Immature natural killer cell (primary cell): ENCODE measurements at places on chromosomes 3 and 15.
A peak's percentile ranks its signal among the peaks of the same experiment; 100 is the strongest.

- H3K27ac ChIP-seq, result no peak overlapping the region
- H3K4me3 ChIP-seq, result no peak overlapping the region
- peaks cover 3% of the 10 kb centered on the region for H3K4me1 ChIP-seq
These were observed 311.3 kb downstream of the PLCL2 start for GRCh38 chr3:17195856-17196604.

- no peak overlapping the region for H3K27ac ChIP-seq
- H3K27me3 ChIP-seq, result no peaks in the 10 kb centered on the region
- H3K4me1 ChIP-seq, result no peaks in the 10 kb centered on the region
- no peak overlapping the region for H3K4me3 ChIP-seq
These were observed 140.3 kb downstream of the FEZF2 start for GRCh38 chr3:62233065-62233464.

DNA sequence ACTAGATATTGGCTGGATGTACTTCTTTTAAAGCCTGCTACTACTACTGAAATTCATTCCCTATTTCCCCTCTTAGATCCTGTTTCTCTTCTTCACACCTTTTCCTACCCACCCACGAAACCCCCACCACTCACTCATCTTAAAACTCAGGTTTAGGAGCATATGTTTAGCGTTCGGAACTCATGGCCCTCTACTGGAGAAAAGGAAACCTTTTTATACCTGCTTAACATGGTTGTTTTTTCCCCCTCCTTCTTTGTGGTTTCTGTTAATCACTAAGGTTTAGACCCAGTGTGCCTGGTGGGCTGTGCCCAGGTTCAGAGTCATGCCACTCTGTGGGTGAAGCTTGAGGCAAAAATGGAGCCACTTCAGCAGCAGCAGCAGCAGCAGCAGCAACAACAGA, 2.6 kb downstream of the ARID3B start:
- DNase-seq, result peak; percentile 7
- H3K27me3 ChIP-seq, result peaks cover 9% of the 10 kb centered on the region
- peak overlapping the region; percentile 66 for H3K4me3 ChIP-seq
- peak overlapping the region; percentile 95 for H3K27ac ChIP-seq
- H3K36me3 ChIP-seq, result peaks cover 7% of the 10 kb centered on the region

GRCh38 chr3:72231439-72232196, 446.7 kb upstream of the PROK2 start:
- peaks cover 5% of the 10 kb centered on the region for H3K27me3 ChIP-seq
- no peak overlapping the region for H3K4me3 ChIP-seq
- H3K4me1 ChIP-seq, result no peaks in the 10 kb centered on the region
- DNase-seq, result no peak

GRCh38 chr3:71444028-71444860, 139.3 kb downstream of the FOXP1 start:
- H3K36me3 ChIP-seq, result no peaks in the 10 kb centered on the region
- peak; percentile 90 for DNase-seq
- H3K27ac ChIP-seq, result peak overlapping the region; percentile 99
- H3K4me1 ChIP-seq, result peaks cover 88% of the 10 kb centered on the region

- no peaks in the 10 kb centered on the region for H3K36me3 ChIP-seq
- H3K27me3 ChIP-seq, result peaks cover 8% of the 10 kb centered on the region
- H3K27ac ChIP-seq, result no peak overlapping the region
These were observed 103.8 kb upstream of the IL12A start for GRCh38 chr3:159884661-159885402.

DNA sequence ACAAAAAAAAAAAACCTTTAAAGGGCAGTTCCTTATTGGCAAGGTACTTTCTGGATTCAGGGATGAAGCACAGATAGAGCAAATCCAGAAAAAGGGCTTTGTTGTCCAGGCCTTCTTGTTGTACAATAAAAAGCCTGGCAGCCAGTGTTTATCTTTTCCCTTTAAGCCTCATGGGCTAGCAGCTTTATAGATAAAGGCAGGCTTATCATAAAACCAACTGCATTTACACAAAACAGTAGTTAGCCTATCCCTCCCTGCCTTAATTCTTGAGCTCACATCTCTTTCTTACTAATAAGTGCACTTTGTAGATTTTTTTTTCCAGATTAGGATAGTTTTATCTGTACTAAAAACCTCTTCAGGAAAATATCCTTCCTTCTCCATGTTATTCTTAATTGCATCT, 662.8 kb upstream of the CCDC54 start:
- H3K4me3 ChIP-seq, result no peak overlapping the region
- no peaks in the 10 kb centered on the region for H3K4me1 ChIP-seq
- DNase-seq, result no peak
- no peak overlapping the region for H3K27ac ChIP-seq

DNA sequence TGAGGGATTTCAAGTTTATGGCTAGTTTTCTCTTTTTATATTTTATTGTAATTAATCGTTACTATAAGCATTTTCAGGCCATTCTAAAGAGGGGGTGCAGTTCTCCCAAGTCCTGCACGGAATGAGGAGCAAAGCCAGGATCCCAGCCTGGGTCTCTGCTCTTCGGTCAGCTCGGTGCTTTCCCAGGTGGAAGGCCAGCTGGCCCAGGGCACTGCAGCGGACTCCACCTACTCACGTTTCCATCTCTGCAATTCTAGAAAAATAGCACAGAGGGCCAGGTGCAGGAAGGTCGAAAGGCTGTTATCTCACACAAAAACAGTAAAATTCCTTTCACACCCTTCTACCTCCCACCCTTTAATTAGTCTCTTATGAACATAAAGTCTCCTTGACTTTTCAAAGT, 59.5 kb upstream of the HES1 start:
- DNase-seq, result no peak
- H3K36me3 ChIP-seq, result no peaks in the 10 kb centered on the region
- no peak overlapping the region for H3K4me3 ChIP-seq
- H3K27ac ChIP-seq, result no peak overlapping the region

DNA sequence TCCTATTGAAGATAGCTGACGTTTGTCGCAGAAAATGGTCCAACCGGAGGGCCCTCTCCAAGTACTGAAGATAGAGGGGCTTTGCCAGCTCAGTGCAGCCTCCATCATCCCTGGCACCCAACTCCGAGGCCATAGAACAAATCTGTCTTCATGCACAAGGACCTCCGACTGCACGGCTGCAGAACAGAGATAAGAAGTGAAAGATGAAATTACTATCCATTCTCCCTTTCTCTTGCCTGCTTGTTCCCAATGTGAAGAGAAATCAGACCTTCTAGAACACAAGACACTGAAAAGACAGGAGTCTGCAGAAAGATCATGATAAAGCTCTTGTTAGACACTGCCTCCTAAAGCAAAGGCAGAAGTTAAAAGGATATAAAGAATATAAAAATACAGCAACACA, 19.9 kb downstream of the INO80 start:
- peaks cover 18% of the 10 kb centered on the region for H3K36me3 ChIP-seq
- no peak for DNase-seq
- no peak overlapping the region for H3K4me3 ChIP-seq
- no peak overlapping the region for H3K27ac ChIP-seq
- H3K27me3 ChIP-seq, result no peaks in the 10 kb centered on the region

DNA sequence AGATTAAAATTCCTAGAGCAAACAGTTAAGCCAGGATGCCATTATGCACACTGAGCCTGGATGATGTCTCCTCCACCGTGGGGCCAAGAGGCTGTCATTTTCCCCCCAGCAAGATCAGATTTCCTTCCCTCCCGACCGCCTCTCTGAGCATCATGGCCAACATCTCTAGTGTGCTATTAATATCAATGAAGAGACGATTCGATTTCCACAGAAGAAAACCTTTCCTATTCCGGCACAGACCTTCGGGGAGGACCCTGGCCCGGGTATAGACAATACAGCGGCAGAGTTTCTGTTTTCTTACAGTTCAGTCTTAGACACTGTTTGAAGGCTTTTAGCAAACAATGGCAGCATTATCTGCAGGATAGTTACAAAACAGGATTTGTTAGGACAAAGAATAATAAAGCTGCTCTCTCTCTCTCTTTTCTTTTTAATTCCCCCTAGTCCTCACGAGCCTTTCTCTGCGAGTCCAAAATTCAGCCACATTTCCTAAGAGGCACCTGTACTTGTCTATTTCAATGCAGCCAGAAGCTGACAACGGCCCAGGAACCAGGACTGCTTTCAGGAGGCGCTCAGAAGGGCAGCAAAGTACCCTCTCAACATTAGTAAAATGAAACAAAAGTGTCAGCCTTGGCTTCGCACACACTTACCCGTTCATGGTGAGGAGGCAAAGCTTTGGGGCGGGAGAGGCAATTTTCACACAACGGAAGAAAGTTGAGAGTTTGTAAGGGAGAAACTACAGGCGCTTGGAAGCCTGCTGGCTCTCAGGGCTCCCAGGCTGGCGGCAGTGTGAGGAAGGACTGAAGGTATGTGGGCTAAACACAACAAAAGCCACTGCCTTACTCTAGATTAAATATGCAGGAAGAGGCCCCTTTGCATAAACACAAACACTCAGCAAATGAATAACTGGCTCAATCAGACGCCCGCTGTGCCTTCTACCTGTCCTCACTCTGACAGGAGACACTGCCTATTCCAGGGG, 278.0 kb downstream of the FOXP1 start:
- DNase-seq, result peak; percentile 36
- H3K4me3 ChIP-seq, result peak overlapping the region; percentile 92
- peaks cover 2% of the 10 kb centered on the region for H3K27me3 ChIP-seq
- no peaks in the 10 kb centered on the region for H3K36me3 ChIP-seq
- H3K4me1 ChIP-seq, result peaks cover 87% of the 10 kb centered on the region
- peak overlapping the region; percentile 86 for H3K27ac ChIP-seq

DNA sequence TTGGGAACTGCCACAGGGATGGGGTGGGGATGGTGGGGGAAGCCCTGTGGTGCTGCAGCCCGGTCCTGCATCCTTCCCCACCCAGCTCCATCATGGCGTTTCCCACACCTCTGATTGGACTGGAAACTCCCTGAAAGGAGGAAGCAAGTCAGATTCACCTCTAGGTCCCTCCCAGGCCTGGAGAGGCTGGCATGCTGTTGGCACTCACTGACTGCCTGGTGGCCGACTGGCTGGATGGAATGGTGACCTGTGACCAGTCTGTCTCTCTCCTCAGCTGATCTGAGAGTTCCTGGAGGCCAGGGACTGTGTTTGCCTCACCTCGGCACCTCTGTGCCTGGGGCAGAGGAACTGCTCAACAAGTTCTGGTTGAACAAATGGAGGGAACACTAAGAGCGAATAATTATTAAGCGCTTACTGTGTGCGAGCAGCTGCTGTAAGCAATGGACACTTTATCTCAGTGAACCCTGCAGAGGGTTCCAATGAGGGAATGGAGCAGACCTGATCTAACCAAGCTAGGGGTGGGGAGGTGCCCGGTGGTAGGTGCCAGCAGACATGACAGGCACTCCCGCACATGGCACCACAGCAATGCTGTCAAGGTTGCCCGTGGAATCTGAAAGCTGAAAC, 3.5 kb upstream of the HHATL start:
- peaks cover 7% of the 10 kb centered on the region for H3K27me3 ChIP-seq
- no peak for DNase-seq
- no peak overlapping the region for H3K4me3 ChIP-seq

DNA sequence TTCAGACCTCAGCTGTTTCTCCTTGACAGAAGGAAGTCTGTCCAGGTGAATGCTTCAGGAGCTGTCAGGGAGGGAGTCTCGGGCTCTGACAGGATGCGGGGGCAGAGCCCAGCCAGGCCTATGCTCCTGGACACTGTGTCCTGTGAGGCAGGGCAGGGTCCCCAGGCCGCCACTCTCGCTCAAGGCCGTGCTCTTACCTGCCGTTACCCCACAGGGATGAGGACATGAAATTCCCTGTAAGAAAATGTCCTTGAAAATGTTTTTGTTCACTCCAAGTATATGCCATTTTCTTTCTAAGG, 63.9 kb downstream of the BOC start:
- DNase-seq, result no peak
- no peak overlapping the region for H3K27ac ChIP-seq
- no peaks in the 10 kb centered on the region for H3K36me3 ChIP-seq
- no peak overlapping the region for H3K4me3 ChIP-seq

GRCh38 chr3:31275038-31275572, 257.6 kb upstream of the STT3B start:
- no peak overlapping the region for H3K27ac ChIP-seq
- H3K36me3 ChIP-seq, result no peaks in the 10 kb centered on the region
- H3K27me3 ChIP-seq, result no peaks in the 10 kb centered on the region
- H3K4me3 ChIP-seq, result no peak overlapping the region
- no peak for DNase-seq
- H3K4me1 ChIP-seq, result no peaks in the 10 kb centered on the region

DNA sequence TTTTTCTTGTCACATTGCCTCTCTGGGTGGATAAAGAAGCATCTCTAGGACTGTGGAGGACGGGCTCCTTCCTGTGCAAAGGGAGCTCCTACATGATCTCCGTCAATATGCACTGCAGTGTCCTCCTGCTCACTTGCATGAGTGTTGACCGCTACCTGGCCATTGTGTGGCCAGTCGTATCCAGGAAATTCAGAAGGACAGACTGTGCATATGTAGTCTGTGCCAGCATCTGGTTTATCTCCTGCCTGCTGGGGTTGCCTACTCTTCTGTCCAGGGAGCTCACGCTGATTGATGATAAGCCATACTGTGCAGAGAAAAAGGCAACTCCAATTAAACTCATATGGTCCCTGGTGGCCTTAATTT, 478 bp downstream of the GPR15 start:
- no peaks in the 10 kb centered on the region for H3K27me3 ChIP-seq
- no peaks in the 10 kb centered on the region for H3K4me1 ChIP-seq
- no peak overlapping the region for H3K27ac ChIP-seq
- H3K36me3 ChIP-seq, result no peaks in the 10 kb centered on the region
- H3K4me3 ChIP-seq, result no peak overlapping the region
- DNase-seq, result no peak

DNA sequence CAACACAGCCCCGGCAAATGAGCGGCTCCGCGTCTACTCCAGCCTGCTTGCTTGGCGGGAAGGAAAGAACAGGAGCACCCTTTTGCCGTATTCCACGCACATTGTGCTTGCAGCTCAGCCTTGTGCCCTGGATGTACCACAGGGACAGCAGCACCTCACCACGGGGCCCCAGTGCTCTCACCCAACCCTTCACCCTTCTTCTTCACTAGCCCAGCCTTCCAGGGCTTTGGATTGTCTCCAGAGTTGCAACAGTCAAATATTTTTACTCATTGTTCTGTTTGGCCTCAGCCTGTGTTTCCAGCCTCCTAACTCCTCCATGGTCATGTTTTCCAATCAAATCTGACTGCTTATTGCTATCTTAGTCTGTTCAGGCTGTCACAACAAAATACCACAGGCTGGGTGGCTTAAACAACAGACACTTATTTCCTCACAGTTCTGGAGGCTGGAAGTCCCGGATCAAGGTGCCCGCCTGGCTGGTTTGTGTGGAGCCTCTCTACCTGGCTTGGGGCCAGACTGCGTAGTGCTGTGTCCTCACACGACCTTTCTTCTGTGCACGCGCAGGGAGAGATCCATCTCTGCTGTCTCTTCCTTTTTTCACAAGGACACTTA, 79.2 kb upstream of the ABHD17C start:
- no peaks in the 10 kb centered on the region for H3K4me1 ChIP-seq
- DNase-seq, result no peak
- H3K27me3 ChIP-seq, result peaks cover 5% of the 10 kb centered on the region
- no peak overlapping the region for H3K4me3 ChIP-seq
- H3K36me3 ChIP-seq, result no peaks in the 10 kb centered on the region
- H3K27ac ChIP-seq, result no peak overlapping the region

DNA sequence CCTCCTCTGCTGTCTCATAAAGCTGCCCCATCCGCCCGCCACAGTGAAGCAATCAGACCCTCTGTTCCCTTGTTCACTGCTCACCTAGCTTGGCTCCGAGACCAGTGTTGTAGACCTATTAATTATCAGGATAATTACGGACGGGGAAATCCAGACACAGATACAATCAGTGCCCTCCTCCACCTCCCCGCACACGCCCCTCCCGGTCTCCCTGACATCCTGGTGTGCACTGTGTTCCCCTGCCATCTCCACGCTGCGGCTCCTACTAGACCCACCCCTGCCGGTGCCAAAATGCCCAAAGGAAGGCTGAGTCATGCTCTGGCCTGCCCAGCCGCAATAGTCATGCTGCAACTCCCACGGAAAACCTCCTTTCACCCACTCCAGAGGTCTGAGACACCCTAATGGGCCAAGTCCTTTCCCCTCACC, 277.3 kb upstream of the TLE3 start:
- DNase-seq, result no peak
- no peaks in the 10 kb centered on the region for H3K36me3 ChIP-seq
- H3K27me3 ChIP-seq, result peaks cover 11% of the 10 kb centered on the region
- H3K4me3 ChIP-seq, result no peak overlapping the region
- no peaks in the 10 kb centered on the region for H3K4me1 ChIP-seq
- H3K27ac ChIP-seq, result no peak overlapping the region
